ENCODE measurements at places on chromosomes 5 and 9.

- DNase-seq = no peak
Observed at GRCh38 chr5:135478938-135479337, 26.8 kb upstream of the TIFAB start.

DNA sequence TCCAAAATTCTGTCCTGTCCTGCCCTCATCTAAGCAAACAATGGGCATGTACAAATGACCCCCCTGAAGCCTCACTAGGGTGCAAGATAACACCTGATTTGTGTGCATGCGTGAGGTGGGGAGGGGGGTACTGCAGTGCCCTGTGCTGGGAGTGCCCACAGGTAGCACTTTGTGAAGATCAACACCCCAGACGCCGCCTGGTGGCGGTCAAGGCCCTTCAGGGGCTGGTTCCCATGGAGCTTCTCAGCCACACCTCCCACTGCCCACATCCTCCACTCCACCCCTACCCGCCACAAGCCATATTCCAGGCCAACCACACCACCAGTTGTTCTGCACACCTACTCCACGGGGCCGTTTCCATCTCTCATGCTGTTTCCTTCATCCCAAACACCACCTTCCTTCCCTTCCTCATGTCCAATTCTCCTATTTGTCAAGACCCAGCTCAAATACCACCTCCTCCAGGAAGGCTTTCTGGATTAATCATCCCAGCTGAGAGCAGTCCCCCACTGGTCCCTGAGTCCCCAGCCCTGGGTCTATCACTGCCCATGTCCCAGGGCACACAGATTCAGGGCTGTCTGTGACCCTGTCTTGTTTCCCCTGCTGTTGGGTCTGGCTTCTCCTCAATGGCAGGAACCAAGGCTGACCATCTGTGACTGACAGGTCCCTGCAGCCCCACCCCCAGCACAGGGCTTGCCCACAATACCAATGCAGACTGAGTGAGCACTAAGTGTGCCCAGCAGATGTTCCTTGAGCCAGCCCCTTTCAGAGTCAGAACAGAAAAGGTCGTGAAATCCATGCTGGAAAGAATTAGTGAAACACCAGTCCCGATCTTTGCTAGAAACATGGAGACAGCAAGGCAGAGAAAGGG, 178.4 kb downstream of the PAX5 start:
- no peak for DNase-seq

DNA sequence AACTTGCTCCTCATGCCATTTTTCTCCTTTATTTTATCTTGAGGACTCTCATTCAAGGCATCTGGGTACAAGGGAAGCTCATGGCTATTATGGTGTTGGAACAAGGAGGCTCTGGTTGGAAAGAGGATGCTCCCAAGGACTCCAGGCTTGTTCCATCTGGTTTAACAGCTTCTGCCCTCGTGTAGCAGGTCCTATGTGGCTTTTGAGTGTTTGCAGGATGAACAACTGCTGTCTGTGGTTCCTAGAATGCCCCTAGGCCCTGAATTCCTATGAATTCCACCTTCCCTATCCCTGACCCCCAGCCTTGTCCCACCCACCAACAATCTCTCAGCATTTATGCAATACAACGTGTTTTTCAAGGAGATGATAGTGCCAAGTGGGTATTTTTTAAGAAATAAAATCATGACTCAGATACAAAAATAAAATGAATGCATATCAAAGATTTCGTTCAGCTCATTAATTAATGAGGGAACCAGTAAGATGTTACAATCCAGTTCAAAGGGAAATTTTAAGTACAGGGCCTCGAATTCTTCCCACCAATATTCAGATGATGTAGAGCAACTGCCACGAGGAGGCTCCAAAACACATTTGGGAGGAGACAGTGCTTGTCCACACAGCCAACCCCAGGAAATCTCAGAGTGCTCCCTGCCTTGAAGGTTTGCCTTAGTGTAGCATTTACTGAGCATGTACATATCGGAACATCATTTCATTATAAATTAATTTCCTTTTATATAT, 182.0 kb downstream of the MUSK start:
- DNase-seq = no peak

- DNase-seq = no peak
Observed at GRCh38 chr9:133003671-133004090, 25.2 kb downstream of the GFI1B start.

DNA sequence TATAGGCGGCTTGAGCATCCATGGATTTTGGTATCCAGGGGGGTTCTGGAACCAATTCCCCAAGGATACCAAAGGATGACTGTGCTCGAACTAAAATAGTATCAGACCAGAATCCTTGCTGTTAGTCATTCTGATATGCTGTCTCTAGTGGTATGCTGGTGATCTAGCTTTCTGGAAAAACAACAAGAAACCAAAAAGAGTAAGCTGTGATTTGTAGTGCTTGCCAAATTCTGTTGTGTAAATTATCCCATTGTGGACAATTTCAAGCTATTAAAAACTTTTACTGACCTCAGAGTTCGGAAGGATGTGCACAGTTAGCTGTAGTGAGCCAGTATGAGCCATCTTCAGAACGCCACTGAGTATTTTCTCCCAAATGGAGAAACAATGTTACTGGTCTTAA, 99.0 kb upstream of the FBN2 start:
- DNase-seq = no peak

DNA sequence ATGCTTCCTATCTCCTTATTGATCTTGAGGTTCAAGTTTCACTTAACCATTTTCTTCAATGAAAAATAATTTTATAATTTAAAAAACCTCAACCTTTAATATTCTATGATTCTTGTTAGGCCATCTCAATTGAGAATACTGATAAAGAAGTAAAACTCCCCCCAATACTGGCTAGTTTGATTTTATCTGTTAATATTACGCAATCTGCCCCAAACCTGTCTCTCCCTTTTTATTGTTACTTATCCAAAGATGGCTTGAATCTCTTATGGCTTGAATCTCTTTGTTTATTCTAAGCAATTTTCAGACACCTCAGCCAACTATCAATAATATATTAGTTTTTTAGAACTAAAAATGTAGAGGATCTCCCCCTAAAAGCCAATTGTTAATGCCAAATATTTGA, 4.1 kb upstream of the PCDHAC2 start:
- no peak for DNase-seq

- DNase-seq = no peak
Observed at GRCh38 chr9:116181853-116182610, 28.4 kb downstream of the PAPPA start.

GRCh38 chr9:101711330-101711941, 27.0 kb downstream of the GRIN3A start:
- no peak for DNase-seq

Measured in right hindlimb (tissue), 1 donor.